ENCODE measurements at places on chromosomes 11 and 22.

DNA sequence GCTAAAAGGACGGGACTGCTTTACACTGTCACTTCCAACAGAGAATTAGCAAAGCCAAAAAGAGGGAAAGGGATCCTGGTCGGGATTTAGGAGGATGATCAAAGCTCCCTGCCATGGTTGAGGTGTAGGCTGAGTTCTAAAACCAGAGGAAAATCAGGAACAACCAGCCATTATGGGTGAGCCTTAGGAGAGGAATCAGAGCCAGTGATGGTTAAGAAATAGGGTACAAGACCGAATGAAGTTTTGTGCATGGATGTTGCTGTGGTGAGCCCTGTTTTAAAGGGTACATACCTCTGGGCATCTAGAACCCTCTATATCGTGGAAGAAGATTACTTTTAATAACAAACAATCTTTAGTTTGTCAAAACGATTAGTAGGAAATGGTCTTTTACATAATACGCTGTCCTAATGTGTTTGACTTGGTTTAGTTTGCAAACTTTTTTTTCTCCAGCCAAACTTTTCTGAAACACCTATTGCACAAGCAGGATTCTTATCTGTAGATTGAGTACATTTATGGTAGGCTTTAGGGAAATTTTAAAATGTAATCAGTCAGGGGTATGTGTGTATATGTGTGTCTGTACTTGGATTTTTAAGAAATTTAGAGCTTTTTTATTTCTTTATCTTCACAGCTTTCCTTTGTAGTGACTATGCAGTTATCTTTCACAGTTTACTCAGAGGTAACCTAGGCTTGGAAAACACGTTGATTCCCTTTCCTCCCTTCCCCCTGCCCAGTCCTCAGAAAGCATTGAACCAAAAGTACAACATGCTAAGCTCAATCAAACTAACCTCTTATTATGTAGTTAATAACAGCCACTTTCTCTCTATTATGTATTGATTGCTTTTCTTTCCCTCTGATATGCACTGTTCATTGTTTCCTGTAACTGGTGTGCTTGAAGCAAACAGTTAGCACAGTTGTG is 26.8 kb downstream of the TRIM44 start:
- no peak for DNase-seq

GRCh38 chr11:122085264-122085663 is 30.8 kb downstream of the BLID start:
- DNase-seq, result no peak

DNA sequence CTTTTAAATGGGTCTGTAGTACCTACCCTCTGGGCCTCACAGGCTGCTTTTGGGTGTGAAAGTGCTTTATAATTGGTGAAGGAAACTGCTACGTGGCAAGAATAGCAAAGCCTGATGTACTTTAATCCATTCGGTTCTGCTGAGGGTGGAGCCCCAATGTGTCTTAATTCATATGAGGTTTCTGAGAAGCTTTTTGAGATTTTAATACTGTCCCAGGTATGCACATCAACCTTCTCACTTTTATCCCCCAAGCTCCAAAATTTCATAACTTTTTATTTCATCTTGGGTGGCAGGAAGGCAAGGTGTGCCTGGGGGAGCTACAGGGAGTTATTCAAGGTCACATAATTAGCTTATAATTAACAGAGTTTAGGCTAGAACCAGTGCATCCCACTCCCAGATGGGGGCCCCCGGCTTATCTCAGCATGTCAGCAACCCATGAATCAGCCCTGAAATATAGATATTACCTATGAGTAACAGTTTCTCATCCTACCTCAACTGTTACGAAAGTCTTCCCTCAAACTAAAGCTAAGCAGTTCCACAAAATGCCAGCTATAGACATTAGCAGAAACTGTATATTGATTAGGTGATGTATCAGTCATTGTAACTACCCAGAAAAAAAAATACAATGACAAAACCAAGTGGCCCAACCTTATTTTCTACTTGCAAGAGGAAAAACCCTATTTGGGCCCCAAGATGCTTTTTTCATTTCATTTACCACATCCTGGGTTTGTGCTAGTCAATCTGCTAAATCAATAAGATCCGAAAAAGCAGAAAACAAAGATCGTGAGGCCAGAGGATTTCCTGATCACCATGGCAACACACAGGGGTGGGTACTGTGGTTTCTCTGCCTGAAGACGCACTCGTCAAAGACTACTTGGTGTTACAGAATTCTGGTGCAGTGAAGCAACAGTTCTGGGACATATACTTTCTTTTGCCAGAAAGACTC is 26.7 kb downstream of the CD44 start:
- peak; percentile 78 for DNase-seq

DNA sequence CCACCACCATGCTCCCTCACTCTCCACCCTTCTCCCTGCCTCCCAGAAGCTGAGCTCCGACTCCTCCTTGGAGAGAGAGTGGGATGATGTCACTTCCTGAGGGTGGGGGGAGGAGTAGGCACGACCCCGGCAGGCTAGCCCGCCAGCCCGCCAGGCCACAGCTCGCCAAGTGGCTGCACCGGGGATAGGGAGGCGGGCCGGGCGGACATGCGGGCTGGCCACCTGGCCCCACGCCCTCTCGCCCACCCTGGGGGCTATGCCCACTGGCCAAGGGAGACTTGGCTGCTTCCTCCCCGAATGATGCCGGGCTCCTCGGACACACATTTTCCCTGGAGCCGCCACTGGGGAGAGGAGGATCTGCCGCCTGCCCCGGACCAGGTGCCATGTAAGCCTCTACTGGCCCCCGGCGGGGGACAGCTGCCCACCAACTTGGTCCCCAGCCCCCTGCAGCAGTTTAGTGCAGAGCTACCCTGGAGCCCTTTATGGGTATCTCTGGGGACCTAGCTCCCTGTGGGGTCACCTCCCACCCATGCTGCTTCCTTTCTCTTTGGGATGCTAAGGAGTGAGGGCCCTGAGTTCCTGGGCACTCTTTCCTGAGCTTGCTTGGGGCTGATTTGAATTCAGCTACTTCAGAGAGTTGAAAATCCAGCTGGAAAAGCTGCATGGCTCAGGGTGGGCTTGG is 33.7 kb upstream of the MYRF start:
- no peak for DNase-seq

DNA sequence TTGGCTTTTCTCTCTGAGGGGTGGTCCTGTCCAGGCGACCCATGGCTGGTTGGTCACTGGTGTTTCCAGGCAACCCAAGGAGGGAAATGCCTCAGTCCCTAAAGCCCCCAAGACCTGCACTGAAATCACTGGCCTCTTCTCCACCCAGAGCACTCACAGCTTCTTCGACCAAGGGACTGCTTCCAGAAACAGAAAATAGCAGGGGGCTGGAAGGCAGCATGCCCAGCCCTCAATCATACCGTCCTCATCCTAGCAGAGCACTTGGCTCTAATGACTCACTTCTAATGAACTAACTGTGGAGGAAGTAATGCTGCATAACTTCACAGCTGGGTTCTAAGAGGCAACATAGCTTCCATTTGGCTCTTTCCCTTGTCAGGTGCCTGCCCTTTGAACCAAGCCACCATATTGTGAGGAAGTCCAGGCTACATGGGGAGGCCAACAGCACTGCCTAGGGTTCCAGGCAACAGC is 27.6 kb downstream of the DKK3 start:
- no peak for DNase-seq
